Fibroblast of gingiva (primary cell): ENCODE measurements at places on chromosomes 1 and 21.

- no peak for DNase-seq
Observed at GRCh38 chr1:167665469-167665868, 35.4 kb downstream of the RCSD1 start.

DNA sequence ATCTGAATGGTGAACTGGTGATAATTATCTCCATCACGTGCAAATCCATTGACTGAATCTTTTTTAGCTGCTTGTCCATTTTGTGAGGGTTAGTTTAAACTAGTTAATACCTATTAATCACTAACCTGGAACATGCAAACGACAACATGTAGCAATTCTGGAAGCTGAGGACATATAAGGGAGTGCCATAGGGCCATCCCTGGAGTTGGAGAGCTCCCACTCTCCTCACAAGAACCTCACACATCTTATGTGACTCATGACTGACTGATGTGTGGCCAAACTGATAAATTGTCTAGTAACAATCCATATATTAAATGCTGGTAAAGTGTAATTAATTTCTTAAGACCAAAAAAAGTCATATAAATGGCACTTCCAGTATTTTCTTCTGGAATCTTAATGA, 62.9 kb upstream of the HOOK1 start:
- DNase-seq: no peak

GRCh38 chr1:17877896-17878295, 122.8 kb downstream of the ACTL8 start:
- peak; percentile 69 for DNase-seq

DNA sequence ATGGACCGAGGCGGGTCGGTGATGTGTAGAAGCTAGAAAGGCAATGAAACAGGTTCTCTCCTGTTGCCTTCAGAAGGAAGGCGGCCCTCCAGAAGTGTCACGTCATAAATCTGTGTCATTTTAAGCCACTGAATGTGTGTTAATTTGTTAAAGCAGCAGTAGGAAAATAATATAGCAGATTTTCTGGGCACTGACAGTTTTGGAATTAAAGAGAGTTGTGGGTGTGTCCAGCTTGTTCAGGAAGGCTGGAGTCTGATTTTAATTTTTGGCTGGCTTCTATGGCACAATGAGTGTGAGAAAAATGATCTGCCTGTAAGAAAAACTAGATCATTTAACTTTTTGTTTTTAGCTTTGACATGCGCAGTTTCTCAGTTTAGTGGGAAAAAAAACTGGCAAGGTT, 177.3 kb downstream of the EDEM3 start:
- DNase-seq: peak; percentile 27

DNA sequence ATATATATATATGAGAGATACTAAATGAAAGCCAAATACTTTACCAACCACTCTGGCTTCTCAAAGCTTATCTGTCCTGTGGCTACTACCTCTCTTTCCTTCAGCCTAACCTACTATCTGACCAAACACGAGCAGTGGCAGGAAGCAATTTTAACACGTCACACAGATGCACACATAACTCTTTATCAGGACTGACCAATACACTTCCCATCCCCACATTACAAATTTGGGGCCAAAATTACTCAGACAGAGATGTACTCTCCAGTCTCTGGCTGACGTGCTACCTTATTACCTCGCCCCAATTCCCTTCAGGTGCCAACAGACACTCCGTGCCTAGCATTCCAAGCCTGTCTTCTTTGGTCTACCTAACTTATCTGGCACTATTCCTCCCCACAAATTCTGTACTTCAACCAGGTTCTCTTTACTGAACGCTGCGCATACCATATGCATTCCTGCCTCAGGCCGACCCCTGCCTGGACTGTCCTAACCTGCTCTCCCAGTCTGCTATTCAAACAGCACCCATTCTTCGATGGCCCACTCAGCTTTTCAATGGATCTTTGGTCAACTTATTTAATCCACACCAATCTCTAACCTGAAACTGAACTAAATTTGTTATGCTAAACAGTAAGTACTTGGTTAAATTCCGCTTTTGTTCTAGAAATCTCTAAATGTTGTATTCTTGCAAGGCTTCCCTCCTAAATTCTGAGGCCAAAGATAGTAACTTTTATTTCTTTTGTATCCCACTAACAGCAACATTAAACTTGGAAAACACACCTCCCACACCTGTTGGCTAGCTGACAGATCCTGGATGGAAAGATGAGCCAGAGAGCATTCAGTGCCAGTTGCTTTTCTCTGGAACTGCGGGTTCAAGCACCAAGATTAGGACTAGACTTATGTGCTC, 27.9 kb downstream of the RERE start:
- no peak for DNase-seq

DNA sequence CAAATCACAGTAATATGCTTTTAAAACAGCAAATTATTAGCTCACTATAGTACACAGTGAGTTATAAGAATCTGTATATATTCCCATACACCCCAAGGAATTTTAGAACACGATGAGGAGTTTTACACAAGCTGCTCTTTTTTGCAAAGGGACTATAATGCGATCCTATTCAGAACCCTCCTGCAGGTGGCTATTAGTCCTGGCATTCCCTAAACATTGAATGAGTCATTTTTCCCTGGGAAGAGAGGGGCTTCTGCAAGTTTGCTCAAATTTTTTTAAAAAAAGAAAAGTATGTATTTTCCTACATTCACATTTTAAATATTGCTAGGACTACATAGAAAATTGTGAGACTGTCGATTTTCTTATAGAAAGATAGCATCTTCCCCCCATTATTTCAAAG, 106.3 kb downstream of the COL11A1 start:
- DNase-seq: no peak
